GOT3 (cell line): ENCODE measurements at places on chromosomes 6 and 20.

DNA sequence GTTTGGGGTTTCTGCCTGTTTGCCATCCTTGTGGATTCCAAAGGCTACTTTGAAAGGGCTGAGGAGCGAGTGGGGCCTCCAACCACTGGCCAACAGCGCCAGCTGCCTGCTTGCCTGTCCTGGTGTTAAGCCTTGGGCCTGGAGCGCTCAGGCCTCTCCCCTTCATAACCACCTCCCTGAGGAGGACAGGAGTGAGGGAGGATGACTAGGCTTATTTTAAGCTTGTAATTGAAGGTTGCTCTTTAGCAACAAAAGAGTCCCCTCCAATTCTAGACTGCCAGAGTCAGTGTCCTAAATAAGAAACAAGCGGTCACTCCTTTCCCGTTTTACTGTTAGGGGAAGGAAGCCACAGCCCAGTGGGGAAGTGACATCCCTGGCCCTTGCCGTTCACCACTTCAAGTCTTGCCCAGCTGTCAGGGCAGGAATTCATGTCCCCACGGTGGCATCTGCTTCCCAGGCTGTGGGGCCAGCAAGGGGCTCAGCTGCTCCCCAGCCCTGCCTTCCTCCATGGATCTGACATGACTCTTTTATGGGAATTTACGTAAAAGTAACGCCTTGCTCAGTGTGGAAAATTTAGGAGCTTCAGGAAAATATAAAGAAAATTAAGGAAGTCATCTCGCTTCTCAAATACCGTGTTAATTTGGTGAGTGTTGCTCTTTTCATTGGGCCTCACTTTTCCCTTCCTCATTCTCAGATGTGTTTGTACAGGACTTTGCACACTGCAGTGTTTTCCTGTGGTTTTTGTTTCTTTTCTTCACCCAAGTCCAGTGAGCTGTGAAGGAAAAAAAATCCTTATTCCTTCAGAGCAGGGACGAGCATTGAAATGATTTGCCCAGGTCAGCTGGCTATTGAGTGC is 57.8 kb downstream of the SSR1 start:
- DNase-seq: no peak

- no peak for DNase-seq
Measured at GRCh38 chr20:32368925-32369324, 10.8 kb downstream of the ASXL1 start.

GRCh38 chr6:151025076-151025475 is 159.6 kb downstream of the MTHFD1L start:
- DNase-seq: no peak

GRCh38 chr20:19259141-19259591 is 46.7 kb downstream of the SLC24A3 start:
- no peak for DNase-seq

DNA sequence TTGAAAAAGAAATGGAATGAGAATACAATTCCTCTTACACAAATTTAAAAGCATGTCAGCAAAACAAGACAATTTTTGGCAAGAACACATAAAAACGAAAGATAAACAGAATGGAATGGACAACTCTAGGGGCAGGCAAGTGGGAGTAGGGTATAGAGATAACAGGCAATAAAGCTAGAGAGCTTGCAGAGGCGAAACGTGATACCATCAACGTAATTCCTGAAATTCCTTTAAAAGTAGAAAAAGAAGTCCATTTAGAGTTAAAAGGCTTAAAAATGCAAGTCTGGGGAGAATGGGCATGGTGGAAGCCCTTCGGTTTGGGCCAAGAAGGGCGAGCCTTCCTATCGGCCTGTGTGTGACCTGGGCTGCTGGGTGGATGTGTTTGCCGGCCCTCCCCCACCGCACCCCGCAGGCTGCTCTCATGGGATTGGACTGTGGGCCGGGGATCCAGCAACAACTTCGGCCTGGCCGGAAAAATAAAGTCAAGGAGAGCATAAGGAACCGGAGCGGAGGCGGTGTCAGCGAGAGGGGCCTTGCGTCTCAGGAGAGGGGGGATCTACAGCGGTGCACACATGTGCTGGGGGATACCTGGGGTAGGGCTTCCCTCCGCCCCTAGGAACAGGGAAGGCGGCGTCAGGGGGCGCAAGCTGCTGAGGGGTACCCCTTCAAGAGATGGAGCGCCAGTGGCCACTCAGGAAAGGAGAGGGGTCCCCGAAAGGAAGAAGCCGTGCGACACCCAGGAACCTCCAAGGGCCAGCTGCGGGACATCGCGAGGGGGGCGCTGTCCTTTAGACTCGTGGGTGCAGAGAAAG is 4.1 kb downstream of the TMEM239 start:
- no peak for DNase-seq

DNA sequence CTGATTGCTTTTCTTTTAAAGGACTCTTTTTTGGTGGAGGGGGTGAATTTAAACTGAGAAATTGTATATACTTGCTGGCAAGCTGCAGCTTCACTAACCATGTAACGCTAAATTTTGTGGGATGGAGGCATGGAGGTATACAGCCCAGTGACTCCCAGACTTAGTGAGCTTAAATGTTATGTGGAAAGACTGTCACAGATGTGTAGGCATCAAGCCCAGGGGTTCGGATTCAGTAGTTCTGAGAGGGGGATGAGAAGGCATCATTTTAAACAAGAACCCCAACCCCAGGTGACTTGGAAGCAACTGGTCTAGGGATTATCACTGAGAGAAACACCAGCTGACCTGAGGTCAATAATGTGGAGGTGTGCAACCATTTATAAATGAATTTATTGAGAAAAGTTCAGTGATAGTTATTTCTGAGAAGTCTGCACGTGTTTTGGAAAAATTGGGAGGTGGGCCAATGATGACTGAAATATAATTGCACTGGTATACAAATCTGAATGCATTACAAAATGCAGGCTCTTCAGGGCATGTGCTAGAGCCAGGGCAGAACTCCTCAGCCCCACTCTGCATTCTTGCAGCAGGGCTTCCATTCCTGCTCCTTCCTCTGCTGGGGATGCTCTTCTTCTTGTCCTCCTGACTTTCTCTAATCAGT is 26.9 kb downstream of the RFPL4B start:
- DNase-seq: no peak

- no peak for DNase-seq
Measured at GRCh38 chr6:16851044-16851540, 89.8 kb upstream of the ATXN1 start.

- no peak for DNase-seq
Measured at GRCh38 chr6:134738211-134738885, 211.6 kb downstream of the ALDH8A1 start.

DNA sequence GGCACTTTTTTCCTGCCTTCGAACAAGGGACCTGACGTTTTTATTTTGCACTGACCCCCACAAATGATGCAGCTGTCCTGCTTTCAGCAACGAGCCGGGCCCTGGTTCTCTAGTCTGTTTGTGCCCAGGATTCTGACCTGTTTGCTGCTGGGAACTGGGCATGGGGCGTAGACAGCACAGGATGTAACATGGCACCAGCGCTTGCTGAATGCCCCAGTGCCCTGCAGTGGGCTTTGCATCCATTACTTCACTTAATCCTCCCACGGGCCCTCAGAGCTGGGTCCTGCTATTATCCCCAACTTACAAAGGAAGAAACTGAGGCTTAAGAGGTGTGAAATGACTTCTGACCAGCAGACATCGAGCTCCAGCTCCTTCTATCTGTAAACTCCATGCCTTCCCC is 80.4 kb upstream of the PMEPA1 start:
- no peak for DNase-seq

DNA sequence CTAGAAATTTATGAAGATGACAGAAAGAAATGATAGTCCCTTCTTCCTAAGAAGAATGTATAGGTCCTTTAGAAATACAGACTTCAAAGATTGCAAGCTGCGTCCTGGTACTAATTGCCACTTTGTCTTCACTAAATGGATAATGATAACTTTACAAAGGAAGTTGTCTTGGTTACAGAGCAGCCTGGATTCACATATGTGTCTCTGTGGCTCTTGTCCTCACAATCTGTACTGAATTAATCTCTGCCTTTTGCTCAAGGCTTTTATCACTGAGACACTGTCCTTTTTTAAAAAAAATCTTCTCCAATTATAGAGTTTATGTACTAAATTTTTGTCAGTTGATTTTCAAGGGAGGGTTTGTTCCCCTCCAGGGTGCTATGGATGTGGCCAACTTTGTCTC is 17.5 kb upstream of the MRAP2 start:
- DNase-seq: no peak

DNA sequence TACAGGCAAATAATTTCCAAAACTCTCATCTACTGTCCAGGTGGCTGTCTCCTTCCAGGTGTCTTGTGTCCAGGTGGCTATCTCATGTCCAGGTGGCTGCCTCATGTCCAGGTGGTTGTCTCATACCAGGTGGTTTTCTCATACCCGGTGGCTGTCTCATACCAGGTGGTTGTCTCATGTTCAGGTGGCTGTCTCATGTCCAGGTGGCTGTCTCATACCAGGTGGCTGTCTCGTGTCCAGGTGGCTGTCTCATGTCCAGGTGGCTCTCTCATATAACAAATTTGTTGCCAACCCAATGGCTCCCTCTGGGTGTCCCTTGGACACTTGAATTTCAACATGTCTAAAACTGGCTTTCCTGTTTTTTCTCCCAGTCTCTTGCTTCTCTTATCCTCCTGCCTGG is 14.3 kb upstream of the SLC22A3 start:
- no peak for DNase-seq

DNA sequence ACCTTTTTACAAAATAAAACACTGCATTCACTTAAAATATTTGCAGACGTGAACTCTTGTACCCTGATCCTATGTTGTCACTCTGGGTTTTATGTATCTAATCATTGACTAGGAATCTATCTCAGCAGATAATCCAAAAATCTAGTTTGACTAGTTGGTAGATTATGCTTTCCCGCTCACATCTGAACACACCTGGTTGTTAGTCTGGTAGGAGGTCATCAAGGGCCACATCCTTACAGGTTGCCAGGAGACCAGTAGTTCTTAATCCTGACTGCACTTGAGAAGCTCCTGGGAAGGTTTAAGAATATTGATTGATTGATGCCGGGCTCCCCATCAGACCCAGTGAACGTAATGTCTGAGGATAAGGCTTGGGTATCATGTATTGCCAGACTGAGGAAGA is 104.4 kb downstream of the MTHFD1L start:
- DNase-seq: no peak

GRCh38 chr6:11772109-11772825 is 6.3 kb downstream of the ADTRP start:
- DNase-seq: peak; percentile 12

DNA sequence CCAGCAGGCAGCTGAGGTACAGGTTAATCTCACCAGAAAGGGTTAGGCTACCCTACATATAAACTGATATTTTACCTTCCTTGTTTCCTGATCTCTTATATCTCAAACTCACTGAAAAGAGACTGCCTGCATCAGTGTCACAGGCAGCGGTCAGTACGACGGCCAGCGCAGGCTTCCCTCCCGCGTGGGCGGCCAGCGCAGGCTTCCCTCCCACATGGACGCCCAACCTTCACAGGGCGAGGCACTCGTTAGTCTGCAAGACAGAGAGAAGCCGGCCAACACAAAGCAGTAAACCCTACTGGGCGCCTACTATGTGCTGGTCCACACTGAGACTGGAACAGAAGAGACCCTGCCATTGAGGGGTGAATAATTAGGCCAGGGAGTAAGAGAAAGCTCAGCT is 33.0 kb downstream of the TTI1 start:
- DNase-seq: no peak

DNA sequence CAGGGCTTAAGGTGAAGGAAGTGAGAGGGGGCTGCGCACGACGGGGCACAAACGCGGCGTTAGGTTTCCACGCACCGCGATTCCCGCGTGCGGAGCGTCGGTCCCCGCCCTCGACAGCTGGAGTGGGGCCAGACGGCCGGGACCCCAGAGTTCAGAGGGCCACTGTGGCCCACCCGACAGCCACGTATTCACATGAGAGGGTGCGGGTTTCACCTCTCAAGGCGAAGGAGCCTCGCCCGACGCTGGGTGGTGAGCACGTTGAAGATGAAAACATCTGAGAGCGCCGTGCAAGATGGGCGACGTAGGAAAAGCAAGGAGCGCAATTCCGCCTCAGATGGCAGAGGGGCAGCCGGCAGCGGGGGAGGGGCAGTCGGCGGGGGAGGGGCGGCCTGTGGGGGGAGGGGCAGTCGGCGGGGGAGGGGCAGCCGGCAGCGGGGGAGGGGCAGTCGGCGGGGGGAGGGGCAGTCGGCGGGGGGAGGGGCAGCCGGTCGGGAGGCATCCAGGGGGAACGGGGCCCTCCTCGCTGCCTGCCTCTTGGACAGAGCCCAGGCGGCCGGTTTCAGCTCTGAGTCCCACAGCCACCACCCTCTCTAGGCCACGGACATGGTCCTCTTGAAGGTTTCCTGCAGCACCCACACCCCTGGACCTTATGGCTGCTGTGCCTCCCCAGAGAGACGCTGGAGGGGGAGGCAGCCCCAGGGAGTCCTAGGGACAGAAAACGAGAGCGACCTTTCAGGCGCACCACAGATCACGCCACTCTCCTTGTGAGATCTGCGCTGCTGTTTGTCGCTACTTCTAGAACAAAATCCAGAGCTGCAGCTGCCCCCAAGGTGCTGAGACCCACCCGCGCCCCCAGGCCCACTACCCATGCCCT is 113.7 kb downstream of the DLL1 start:
- no peak for DNase-seq

GRCh38 chr6:19838442-19839236 is 1.5 kb downstream of the ID4 start:
- no peak for DNase-seq

GRCh38 chr6:3290931-3291211 is 32.1 kb downstream of the PSMG4 start:
- no peak for DNase-seq

DNA sequence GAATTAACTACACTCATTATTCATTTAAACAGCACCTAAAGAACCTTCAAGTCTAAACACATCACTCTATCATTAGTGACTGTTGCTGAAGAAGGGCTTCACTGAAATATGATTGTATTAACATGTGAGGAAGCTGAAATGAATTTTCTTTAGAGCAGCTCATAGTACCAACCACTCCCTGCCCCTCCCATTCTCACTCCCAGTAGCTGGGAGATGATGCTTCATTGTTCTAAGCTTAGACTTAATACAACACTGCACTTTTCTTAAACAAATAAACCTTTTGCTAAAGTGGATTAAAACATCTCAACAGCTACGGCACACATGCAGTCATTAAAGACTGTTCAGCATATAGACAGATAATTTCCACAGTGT is 63.1 kb downstream of the ATXN1 start:
- DNase-seq: no peak

DNA sequence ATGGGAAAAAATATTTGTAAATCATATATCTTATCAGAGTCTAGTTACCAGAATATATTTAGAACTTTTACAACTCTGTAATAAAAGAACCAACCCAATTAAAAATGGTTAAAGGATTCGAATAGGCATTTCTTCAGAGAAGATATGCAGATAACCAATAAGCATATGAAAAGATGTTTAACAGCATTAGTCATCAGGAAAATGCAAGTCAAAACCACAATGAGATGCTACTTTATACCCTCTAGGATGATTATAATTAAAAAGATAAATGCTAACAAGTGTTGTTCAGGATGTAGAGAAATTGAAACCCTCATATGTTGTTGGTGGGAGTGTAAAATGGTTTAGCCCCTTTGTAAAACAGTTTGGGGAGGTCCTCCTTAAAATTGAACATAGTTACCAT is 94.1 kb downstream of the LRRC1 start:
- DNase-seq: no peak

DNA sequence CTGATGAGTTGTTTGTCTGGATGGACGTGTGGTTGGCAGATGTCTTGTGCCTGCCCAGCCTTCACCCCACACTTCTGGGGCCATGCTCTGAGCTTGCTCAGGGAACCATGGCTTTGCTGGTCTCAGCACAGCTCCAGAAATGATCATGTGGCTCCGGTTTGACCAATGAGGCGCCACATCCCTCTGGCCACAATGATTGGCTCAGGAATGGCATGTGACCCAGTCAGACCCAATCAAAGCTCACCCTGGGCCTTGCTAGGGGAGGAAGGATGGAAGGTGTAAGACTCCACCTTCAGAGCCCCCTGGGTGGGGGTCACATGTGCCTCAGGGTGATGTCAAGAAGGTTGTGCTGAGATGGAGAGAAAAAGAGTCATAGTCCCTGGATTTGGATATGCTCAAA is 281.6 kb upstream of the SULF2 start:
- no peak for DNase-seq
